Pons (tissue), 1 donor: ENCODE measurements at places on chromosomes 7 and 10.

DNA sequence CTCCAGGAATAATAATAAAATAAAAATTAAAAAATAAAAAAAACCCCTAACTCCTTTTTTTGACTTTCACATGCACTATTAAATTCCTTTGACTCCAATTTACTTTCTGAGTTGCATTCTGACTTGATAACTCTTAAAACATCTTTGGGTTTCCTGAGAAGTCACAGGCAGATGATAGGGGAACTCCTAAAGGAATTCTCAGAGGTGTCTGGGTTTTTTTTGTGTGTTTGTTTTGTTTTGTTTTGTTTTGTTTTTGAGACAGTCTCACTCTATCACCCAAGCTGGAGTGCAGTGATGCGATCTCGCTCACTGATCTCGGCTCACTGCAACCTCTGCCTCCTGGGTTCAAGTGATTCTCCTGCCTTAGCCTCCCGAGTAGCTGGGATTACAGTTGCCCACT, 52.7 kb upstream of the APBB1IP start:
- DNase-seq, result no peak

- DNase-seq, result no peak
Observed at GRCh38 chr10:100163704-100164621, 21.9 kb downstream of the ERLIN1 start.

GRCh38 chr7:47737601-47738000, 155.7 kb upstream of the TNS3 start:
- DNase-seq, result no peak

GRCh38 chr7:129707910-129708499, 96.5 kb downstream of the NRF1 start:
- DNase-seq, result no peak

GRCh38 chr7:11170863-11171568, 197.3 kb downstream of the PHF14 start:
- no peak for DNase-seq

GRCh38 chr10:12949248-12949647, 52.3 kb downstream of the CCDC3 start:
- DNase-seq, result no peak

- peak; percentile 12 for DNase-seq
Observed at GRCh38 chr7:39414224-39415035, 151.8 kb upstream of the YAE1 start.

GRCh38 chr10:35470248-35470924, 134.1 kb downstream of the CCNY start:
- peak; percentile 86 for DNase-seq

- no peak for DNase-seq
Observed at GRCh38 chr7:155383756-155384491, 74.0 kb upstream of the EN2 start.

- DNase-seq, result no peak
Observed at GRCh38 chr7:102927312-102927933, 14.6 kb downstream of the LRRC17 start.

- DNase-seq, result no peak
Observed at GRCh38 chr7:129468547-129468946, 33.8 kb upstream of the SMKR1 start.

DNA sequence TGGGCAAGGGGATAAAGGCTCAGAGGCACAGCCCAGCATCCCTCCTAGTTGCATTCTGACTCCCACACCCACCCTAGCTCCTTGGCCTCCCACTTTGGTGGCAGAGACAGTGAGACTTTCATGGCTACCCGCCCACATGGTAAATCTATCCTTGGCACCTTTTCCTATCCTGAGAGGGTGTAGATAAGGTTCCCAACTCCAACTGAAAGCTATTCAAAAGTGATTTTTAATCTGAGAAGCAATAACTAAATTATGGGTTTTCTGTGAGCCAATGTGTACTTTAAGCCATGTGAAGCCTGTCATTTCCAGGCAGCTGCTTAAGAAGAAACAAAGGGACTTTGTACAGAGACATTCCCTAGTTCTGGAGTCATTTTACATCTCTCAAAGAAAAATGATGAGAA, 9.1 kb downstream of the LAMB1 start:
- DNase-seq, result no peak

- DNase-seq, result peak; percentile 71
Observed at GRCh38 chr10:121158988-121159579, 307.9 kb downstream of the WDR11 start.

DNA sequence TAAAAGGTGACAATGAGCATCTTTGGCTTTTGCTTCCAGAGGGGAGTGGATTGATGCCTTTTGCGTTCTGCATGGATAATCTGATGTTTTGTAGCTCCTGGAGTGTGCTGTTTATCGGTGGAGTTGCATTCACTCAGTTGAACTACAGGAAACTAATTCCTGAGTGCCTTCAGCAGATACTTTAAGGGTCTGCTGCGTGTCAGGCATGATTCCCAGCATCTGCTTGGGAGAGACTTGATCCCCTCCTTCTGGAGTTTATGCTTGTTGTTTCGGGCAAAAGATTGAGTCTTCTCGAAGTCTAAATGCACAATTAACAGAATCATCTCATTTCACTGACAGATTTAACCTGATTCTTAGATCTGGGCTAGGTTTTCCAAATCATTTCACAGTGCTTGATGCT, 46.2 kb downstream of the CELF2 start:
- DNase-seq, result no peak

DNA sequence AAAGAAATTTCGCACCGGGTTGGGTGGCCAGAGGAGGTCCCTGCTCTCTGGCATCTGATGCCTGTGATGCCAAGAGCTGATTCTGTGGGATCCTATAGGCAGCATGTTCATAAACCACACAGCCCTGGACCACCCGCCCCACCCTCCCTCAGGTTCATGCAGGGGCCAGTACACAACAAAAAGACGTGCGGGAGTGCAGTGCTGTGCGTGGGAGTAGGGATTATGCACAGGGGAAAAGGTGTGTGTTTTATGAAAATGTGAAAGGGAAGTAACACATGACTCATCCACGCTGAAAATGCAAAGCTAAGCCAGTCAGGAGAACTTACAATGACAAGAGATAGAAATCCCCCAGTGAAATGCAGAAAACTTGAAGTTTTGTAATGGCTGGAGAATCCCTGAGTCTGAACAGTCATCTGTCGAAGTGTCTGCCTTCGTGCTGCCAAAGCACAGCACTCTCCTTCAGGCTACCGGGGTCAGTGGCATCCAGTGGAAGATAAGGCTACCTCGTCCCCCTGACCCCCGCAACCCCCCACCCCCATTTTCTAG, 1.1 kb downstream of the KIAA1217 start:
- DNase-seq, result no peak

DNA sequence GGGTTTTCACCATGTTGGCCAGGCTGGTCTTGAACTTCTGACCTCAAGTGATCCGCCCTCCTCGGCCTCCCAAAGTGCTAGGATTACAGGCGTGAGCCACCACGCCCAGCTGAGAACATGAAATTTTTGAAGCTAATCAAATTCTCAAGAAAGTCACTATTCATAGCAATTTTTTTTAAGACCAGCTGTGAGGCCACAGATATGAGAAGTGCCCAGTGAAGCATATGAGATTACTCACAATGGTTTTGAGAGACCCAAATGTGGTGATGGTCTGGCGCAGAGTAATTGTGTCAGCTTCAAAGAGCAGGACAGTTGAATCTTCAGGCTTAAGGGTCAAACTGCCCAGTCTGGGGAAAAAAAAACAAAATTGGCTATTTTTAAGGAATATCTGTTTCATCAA, 16.2 kb downstream of the NCOA4 start:
- DNase-seq, result no peak

GRCh38 chr10:95605163-95605562, 44.0 kb upstream of the SORBS1 start:
- DNase-seq, result no peak

DNA sequence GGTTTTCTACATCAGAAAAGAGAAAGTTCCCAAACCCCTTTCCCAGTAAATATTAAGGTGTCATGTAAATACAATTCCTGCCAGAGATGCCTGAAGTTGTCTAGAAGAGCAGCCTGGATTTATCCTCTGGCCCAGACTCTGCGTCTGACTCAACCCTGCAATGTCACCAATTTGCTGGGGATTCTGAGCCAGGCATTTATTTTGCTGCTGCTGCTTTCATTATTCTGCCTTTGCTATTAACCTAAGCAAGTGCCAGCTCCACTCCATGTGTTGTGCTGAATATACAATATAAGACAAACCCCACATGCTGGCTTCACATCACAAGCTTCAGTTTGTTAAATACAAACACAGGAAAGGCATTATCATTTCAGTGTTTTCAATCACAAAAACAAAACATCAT, 59.1 kb downstream of the ELAPOR2 start:
- peak; percentile 75 for DNase-seq

GRCh38 chr10:12348294-12348869, 965 bp upstream of the CAMK1D start:
- DNase-seq, result peak; percentile 6

DNA sequence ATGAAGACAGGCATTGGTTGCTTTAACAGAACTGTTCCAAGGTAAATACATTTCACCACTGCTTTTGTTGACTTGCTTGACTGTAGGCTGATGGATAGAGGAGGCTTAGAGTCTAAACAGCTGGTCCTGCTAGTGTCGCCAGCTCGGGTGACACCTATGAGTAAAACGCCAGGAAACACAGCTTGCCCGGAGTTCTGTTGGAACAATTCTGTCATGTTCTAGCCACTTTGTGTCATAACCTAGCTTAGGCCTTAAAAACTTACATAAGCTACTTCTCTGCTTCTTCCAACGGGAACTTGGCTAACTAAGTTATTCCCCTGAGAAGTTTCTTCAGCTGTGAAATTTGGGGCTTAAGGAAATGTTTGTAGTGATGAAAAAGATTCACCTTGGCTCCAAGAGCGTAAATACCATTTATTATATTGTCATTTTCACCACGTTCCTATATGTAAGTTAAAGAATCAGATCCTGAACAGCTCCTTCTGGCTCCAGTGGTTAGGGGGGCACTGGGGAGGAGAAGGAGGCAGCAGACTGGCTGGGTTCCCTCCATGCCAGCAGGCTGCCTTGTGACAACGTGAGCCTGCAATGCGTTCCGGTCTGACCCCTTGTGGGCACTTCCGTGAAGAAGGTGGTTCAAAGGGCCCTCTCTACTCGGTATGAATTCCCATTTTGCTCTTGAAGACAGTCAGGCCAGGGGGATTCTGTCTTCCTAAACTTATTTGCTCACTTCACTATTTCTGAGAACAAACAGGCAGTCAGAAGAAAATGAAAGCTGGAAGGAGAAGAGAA, 253.2 kb downstream of the BMPER start:
- no peak for DNase-seq

GRCh38 chr10:98415731-98416119, 743 bp upstream of the PYROXD2 start:
- no peak for DNase-seq

- DNase-seq, result peak; percentile 32
Observed at GRCh38 chr7:7639847-7640220, 718 bp upstream of the UMAD1 start.

DNA sequence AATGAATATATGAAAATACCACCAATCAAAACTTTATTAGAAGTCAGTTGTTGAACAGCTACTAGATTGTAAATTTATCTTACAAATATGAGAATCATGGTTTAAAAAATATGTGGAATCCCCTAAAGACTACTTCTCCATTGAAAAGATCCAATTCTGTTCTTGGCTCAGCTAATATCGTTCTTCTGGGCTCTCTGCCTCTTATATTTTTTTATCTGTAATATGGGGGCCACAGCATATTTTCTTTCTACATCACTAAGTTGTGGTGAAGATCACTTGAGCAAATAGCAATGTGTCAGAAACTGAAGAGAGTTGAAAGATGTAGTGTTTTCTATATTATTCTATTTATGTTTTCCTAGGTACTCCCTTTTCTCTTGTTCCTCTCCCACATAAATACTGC, 198.1 kb downstream of the FZD1 start:
- no peak for DNase-seq

DNA sequence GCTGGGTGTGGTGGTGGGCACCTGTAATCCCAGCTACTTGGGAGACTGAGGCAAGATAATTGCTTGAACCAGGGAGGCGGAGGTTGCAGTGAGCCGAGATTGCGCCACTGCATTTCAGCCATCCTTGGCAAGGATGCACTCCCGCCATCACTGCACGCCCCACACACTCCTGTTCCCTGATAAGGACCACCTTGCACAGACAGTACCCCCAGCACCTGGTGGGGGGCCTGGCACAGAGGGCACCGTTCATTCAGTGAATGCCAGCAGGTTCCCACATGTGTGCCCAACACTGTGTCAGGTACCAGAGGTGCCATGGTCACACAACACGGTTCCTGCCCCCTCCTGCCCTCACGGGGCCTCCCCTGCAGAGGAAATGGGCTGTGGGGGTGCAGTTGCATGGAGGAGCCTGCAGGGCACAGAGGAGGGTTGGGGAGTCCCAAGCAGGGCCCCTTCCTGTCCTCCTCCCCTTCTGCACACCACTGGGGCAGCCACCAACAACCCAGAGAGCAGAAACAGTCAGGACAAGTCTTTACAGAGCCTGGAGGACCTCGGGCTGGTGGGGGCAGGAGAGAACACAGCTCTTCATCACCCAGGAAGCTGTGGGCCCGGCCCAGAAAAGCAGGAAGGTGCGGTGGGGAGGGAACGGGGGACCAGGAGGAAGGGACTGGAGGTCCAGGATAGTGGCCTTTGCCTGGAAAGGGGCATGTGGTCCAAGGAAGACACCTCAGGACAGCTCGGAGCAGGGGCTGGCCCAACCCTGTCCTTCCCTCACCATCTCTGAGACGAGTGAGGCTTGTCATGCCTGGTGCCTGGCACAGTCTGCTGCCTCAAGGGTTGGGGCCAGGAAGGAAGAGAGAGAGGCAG, 7.1 kb downstream of the CRYGN start:
- no peak for DNase-seq

DNA sequence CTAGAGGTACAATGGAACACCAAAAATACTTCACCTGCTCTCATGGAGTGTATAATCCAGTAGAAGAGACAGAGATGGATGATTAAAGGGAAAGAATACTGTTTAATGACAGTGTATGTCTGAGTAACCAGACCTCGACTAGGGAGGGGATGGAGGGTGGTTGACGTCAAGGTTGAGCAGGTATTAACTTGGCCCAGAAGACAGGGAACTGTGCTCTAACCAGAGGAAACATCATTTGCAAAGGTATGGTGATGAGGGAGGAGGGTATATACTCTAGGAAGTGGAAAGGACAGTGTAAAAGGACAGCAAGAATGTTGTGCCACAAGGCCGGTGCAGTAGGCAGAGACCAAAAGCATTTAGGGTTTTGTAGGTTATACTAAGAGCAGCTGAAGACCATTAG, 2.9 kb downstream of the MIOS start:
- DNase-seq, result no peak

DNA sequence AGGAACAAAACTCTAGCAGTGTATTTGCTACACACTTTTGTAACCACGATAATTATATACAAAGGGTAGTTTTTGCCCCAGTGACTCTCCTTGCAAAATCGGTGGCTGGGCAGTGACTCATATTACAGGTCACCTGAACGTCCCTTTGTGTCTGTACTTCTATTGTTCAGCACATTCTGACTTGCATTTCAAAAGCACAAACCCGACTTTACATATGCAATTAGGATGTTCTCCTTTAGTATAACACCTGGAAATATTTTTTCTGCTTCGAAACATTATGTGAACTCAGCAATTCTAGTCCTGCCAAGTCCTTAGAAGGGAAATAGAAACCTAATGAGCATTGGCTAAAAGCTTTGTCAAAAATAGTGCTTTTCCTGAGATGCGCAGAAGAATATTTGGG, 6.0 kb downstream of the PRR15 start:
- DNase-seq, result no peak
